ENCODE measurements at places on chromosomes 4 and X.

- no peak for DNase-seq
Observed at GRCh38 chr4:121270389-121270788, 106.3 kb upstream of the TNIP3 start.

- no peak for DNase-seq
Observed at GRCh38 chr4:27908356-27908755, 1047.7 kb downstream of the STIM2 start.

- DNase-seq: no peak
Observed at GRCh38 chrX:151875270-151876026, 37.2 kb upstream of the MAGEA4 start.

DNA sequence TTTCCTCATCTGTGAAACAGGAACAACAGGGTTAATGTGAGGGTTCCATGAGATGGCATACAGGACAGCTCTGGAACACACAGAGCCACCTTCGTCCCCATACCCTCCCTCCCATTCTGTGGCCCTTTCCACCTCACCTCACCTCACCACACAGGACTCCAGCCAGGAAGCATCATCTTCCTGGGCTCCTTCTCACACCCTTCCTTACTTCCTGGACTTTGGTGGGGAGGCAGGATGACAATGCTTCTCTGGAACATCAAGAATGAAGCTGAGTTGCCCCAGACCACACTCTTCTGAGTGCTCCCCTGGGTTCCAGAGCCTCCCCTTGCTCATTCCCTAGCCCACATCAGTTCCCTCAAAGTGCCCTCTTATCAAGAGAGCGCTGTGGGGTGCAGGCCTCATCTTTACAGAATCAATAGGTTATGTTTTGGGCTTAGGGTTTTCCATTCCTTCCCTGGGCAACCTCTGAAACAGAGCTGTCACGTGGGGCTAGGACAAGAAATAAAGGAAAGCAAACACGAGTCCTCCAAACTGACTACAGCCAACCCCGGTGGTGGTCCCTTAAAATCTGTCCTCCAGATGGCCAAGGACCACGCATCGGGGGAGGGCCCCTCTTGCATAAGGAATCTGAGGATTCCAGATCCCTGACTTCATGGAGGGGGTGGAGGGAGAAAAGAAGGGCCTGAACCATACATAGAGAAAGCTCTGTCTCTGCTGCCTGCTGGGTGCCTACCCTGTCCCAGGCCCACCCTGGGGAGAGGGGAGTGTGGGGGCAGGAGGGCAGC lies 74.4 kb upstream of the ATP6AP2 start:
- DNase-seq: no peak

GRCh38 chr4:43560047-43560446 lies 667.5 kb downstream of the GRXCR1 start:
- no peak for DNase-seq

DNA sequence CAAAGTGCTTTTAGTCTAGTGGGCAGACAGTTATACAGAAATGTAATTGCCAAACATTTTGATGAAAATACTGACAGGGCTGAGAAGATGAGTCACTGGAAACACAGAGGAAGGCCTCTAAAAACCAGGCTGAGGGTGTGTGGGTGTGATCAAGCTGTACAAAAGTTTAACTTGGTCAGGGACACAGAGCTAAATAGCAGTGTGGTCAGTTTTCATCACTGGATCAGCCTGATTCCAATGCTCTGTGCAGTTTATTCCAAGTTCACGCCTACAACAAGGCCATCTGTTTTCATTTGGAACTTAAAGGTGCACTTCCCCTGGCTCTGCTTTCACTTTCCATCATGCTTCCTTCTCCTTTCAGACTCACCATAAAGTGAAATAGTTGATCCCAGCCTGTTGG lies 10.6 kb downstream of the CENPVL3 start:
- DNase-seq: no peak

DNA sequence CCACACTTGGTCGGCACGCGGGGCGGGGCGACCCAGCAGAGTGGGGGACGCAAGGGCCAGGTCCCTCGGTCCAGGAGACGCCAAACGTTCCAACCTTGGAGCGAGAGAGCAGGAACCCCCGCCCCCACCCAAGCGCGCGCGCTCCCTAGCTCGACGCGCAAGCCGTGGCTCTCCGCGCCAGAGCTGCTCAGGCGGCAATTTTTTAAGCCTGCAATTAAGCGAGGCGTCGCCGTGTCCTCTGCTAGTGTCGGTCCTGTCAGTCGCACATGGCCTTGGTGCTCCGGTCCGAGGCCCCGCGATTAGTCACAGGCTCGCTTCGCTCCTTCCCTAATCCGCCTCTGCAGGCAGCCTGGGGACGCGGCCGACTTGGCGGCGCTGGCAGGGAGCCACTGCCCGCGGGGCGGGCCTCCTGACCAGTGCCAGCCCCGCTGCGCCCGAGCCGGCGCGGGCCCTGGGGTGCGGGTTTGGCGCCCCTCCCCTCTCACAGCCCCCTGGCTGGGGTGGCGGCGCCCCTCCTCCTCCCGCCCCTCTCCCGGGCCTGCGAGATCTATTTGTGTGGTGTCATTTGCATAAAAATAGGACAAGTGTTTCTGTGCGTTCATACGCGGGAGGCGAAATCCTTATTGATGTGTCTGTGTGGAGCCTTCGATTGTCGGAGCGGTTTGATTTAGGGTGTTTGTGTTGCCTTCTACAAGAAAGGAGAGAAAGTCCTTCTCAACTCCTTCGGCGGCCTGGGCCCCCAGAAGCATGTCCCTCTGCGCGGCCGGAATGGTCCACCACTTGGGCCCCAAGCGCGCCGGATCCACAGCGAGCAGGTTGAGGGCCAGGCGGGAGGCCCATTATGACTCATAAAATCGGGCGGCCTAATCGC lies 9.8 kb upstream of the BCOR start:
- DNase-seq: no peak

DNA sequence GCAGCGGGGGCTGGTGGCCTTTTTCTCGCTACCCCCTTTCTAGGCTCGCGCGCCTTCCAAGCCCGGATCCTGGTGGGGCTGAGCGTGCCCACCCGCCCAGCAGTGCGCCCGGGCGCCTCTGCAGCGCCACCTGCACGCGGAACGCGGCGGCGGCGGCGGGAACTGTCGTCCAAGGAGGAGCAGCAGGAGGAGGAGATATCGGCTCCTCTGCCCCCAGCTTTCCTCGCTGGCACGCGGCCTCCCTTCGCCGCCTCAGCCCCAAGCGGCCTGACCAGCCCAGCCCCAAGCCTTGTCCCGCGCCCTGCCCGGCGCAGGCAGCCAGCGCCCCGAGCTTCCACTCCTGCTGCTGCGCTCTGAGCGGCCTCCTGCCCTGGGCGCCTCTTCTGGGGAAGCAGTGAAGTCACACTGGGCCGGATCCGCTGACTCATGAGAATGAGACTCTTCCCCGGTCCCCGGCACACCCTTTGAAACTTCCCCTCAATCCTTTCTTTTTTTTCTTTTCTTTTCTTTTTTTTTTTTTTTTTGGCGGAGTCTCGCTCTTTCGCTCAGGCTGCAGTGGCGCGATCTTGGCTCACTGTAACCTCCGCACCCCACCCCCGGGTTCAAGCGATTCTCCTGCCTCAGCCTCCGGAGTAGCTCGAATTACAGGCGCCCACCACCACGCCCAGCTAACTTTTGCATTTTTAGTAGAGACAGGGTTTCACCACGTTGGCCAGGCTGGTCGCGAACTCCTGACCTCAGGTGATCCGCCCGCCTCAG lies 10.6 kb upstream of the ELF4 start:
- DNase-seq: peak; percentile 65

- DNase-seq: no peak
Observed at GRCh38 chr4:127975121-127975770, 10.0 kb downstream of the ABHD18 start.

DNA sequence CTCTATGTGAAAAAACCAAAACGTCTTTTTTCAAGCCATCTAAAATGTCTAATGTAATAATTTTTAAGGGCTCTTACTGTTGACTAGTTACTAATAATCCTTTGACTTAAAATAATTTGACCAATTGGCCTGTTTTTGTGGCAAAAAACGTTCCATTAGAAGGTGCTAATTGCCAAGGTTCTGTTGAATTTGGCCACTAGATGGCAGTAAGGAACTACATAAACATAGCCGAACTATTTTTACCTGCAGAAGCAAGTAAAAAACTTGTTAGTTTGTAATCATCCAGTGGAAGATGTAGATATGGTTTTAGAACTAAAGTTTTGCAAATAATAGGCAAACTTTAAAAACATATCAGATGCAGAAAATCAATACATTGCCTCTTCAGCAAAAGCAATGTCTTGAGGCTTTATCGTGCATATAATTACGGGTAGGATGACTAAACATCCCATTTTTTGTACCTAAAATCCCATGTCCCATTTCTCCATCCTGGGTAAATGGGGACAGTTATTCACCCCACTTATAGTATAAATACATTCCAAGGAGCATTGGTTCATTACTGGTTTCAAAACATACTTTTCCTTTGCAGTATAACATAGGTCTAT lies 57.6 kb downstream of the PROM1 start:
- no peak for DNase-seq

DNA sequence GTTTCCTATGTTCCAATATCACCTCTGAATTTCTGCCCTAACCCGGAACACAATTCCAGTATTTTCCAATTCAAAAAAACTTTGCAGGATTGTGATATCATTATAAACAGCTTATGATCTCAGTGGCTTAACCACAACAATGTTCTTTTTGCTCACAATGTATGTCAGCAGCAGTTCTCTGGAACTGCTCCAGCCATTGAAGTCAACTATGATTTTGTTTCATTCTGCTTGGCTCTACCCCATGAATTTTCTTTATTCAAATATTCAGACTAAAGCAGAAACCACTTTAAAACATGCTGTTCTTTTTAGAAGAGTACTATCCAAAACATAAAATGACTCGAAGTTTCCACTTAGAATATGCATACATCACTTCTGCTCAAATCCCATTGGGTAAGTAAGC lies 1611.1 kb downstream of the ARAP2 start:
- no peak for DNase-seq

DNA sequence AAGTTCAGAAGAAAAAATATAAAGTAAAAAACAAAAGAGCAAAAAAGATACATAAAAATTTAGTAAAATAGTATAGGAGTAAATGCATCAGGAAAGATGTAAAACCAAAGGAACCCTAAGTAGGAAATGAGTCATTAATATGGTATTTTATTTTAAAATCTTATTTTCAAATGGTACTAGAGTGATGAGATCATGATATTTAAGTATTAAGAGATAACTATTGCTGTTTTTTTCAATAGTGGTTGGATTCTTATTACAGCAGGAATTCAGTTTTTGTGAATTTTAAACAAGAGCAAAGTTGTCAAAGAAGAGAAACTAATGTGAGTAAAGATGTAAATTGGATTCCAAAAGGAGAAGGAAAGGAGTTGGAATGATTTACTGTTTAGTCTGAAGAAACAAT lies 20.0 kb downstream of the EMCN start:
- DNase-seq: no peak

DNA sequence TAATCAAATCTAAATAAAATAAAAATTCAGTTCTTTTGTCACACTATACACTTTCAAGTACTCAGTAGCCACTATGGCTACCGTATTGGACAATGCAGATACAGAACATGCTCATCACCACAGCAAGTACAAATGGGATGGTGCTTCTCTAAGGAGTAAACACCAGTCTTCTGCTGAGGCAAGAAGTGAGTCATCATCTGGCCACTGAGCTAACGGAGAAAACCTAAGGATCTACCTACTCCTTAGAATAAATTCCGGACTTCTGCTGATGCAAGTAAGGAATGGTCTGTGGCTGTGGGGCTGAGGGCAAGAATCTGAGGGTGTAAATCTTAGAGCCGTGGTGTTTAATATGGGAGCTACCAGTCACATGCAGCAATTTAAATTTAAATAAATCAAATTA lies 11.3 kb upstream of the RBMXL3 start:
- DNase-seq: no peak

DNA sequence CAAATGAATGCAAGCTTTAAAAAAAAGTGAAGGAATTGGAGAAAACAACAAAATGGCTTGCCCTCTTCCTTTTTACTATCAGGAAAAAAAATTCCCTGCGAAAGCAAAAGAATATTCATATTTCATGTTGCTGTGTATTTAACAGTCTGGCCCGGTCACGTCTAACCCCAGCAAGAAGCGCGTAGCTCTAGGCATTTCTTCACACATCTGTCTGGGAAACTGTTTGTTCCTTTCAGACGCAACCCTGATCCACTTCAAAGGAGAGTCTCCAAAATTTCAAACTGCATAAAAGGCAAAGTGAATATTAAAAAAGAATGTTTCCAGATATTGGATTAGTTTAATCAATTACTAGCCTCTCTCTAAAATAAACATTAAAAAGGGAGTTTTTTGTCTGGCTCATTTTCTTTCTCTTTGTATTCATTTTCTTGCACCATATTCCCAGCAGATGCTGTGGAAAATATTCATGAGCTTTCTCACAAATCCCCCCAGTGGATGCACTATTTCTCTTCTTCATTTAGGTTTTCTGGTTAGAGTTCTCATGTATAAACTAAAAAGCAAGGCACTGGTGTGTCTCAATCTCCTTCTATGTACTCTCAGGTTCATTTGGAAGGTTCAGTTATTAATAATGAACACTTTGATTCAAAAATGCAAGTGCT lies 145.3 kb downstream of the MID1 start:
- DNase-seq: no peak

DNA sequence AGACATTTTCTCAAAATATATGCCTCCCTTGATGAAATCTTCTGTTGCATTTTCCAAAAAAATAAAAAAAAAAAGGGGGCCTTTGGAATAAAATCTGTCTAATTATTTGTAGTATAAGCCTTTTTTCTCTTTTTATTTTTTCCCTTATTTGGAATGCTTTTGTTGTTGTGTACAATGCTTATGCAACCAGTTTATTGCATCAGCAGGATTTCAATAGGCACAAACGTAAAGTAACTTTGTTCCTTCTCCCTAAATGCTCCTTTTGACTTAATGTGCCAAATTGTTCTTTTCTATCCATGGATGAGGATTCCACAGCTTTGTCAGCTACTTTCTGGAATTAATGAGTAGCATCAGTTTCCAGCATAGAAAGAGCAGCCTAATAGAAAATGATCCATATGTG lies 59.6 kb upstream of the HPGD start:
- DNase-seq: no peak

DNA sequence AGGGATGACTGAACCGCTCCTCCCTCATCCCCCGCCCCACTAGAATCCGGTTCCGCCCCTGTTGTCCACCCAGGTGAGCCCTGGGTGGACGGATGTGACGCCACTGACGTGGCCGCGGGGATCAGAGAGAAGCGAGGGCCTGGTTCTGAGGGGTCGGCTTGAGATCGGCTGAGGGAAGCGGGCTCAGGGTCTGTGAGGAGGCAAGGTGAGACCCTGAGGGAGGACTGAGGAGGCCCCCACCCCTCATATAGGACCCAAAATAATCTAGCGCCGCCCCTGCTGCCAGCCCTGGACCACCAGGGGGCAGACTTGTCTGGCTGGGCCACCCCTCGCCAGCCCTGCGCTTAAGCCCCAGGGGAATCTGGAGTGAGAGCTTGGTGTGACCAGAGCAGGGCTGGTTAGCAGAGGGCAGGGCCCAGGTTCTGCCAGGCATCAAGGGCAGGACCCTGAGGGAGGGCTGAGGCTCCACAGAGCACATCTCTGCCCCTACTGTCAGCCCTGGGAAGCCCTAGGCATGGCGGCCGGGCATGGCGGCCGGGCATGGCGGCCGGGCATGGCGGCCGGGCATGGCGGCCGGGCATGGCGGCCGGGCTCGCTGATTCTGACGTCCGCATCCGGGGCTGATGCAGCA lies at the start of gene MAGEA8:
MAGEA8 (plus strand) TSS at position 103 of the 631 bp plus-strand sequence. CDS start 3,090 bp downstream, outside the sequence.
- DNase-seq: no peak

- no peak for DNase-seq
Observed at GRCh38 chrX:69102612-69103194, 62.5 kb downstream of the PJA1 start.

GRCh38 chr4:168551211-168551610 lies 54.4 kb downstream of the PALLD start:
- DNase-seq: no peak
